ENCODE measurements at places on chromosomes 6 and 20.

DNA sequence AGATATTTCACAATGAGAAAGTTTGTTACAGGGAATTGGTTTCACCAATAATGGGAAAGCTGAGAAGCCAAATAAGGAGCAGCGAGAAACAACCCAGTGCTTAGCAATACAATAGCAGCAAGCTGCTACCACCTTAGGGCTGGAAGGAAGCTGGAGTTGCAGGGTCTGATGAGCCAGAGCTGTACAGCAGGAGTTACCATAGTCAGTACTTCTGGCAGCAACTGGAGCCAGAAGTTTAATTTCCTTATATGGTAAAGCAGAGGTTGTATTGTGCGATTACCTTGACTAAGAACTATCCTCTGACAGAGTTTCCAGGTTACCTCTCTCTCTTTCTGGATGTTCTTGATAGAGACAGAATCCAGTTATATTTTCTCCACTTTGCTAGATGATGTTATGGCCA is 137.1 kb upstream of the OLIG3 start:
- peaks cover 8% of the 10 kb centered on the region for H3K4me1 ChIP-seq
- H3K27me3 ChIP-seq: peaks cover 42% of the 10 kb centered on the region
- no peak overlapping the region for H3K27ac ChIP-seq
- DNase-seq: no peak

DNA sequence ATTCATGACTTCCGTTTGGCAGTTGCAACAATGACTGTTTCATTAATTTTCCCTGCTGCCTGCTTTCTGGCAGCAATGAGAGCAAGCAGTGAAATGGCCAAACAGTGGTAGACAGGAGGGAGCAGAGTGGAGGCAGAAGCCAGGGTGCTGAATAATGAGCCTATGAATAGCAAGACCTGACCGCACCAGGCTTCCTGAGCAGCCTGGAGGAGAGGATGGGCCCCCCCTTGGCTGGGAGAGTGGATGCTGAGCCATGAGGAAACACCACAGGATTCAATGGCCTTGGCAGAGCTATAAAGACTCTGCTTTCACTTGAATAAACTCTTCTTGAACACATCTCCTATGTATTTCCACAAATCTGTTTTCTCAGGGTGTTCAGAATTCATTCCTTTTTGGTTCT is 68.1 kb upstream of the SNRPB2 start:
- peaks cover 22% of the 10 kb centered on the region for H3K27me3 ChIP-seq
- no peak overlapping the region for H3K4me3 ChIP-seq
- H3K36me3 ChIP-seq: no peaks in the 10 kb centered on the region
- no peak for DNase-seq
- H3K27ac ChIP-seq: no peak overlapping the region
- no peaks in the 10 kb centered on the region for H3K4me1 ChIP-seq

GRCh38 chr6:166024252-166024651 is 143.4 kb downstream of the TBXT start:
- DNase-seq: no peak
- no peak overlapping the region for H3K4me3 ChIP-seq
- H3K36me3 ChIP-seq: no peaks in the 10 kb centered on the region
- H3K27me3 ChIP-seq: peaks cover under 1% of the 10 kb centered on the region

DNA sequence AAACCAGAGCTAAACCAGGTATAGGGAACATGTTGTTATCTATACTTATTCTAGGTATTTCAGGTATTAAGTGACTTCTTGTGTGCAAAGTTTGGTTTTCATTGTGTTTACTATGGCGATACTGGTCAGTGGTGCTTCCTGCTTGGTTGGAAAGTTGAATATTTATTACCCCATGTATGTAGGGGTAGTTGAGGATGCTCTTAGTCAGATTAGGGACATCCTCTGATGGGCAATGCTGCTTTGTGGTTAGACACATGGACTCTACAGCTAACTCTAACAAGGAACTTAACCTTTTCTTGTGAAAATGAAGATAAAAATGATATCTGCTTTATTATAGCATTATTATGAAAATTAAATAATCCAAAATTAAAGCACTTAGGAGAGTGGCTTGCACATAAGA is 44.1 kb upstream of the ENPP1 start:
- DNase-seq: no peak
- no peaks in the 10 kb centered on the region for H3K36me3 ChIP-seq
- no peak overlapping the region for H3K27ac ChIP-seq
- peaks cover 12% of the 10 kb centered on the region for H3K27me3 ChIP-seq
- H3K4me3 ChIP-seq: no peak overlapping the region

- no peak overlapping the region for H3K27ac ChIP-seq
- H3K4me1 ChIP-seq: no peaks in the 10 kb centered on the region
- DNase-seq: no peak
- H3K27me3 ChIP-seq: no peaks in the 10 kb centered on the region
Measured at GRCh38 chr6:143098054-143098671, 37.5 kb downstream of the AIG1 start.

- DNase-seq: no peak
- H3K4me1 ChIP-seq: no peaks in the 10 kb centered on the region
- H3K27me3 ChIP-seq: no peaks in the 10 kb centered on the region
- H3K4me3 ChIP-seq: no peak overlapping the region
- no peak overlapping the region for H3K27ac ChIP-seq
Measured at GRCh38 chr20:60966031-60966430, 286.0 kb upstream of the CDH4 start.
